Activated naive CD8-positive, alpha-beta T cell treated with anti-CD3 and anti-CD28 coated beads, Interleukin-2, amount 10 ng/mL, durations not matched to agents 7 days and 5 days (primary cell): ENCODE measurements at places on chromosomes 7 and 10. TPM values are rescaled to one million over a fixed set of nuclear protein-coding genes. Genes with fewer than 3 reads are reported as not detected.
A peak's percentile ranks its signal among the peaks of the same experiment; 100 is the strongest.

DNA sequence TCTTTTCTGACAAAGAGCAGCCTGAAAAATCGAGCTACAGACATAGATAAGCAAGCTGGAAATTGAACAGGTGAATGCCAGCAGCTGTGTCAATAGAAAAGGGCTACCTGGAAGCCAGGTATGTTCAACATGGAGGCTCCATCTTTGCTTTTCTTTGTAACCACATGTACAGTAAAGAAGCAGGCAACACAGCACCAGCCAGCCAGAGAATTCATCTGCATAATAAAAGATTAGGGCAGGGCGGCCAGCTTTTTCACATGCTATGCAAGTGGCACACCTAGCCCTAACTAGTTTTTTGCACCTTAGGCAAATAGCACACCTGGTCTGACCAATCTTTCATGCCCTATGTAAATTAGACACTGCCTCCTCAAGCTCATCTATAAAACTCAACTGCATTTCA, 25.7 kb downstream of the COG5 start:
- no peak for DNase-seq
- peaks cover 62% of the 10 kb centered on the region for H3K36me3 ChIP-seq
- no peaks in the 10 kb centered on the region for H3K27me3 ChIP-seq
- peaks cover 16% of the 10 kb centered on the region for H3K4me1 ChIP-seq

GRCh38 chr7:74292757-74293576, 3.8 kb downstream of the CLIP2 start:
- H3K4me3 ChIP-seq: no peak overlapping the region
- H3K36me3 ChIP-seq: no peaks in the 10 kb centered on the region
- peaks cover 37% of the 10 kb centered on the region for H3K27me3 ChIP-seq
- H3K27ac ChIP-seq: no peak overlapping the region

GRCh38 chr7:38318803-38319416, 45.5 kb upstream of the TARP start:
- H3K4me1 ChIP-seq: peaks cover 31% of the 10 kb centered on the region
- no peaks in the 10 kb centered on the region for H3K36me3 ChIP-seq
- peak overlapping the region; percentile 89 for H3K27ac ChIP-seq
- DNase-seq: no peak
- no peaks in the 10 kb centered on the region for H3K27me3 ChIP-seq

DNA sequence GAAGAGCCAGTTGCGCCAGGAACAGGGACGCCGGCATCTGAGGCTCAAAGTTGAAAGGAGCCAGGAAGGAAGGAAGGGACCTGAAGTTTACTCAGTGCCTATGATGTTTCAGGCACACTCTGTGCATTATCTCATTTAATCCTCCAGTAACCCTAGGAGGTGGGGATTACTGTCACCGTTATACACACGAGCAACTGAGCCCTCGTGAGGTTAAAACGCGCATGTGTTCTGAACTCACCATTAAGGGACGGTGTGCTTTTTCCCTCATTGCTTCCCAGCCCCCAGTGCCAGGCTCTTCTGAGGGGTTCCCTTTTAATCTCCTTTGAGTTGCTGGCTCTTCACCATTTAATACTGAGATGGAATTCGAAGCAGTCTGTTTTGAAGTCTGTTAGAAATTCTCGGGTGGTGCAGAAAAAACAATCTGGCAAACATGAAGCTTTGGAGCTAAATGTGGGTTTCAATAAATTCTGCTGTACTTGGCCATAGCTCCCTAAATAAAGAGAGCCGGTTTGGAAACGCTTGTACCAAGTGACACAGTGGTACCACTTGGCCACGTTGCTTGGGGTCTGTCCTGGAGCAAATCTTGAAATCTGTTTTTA, 102.2 kb downstream of the TAX1BP1 start:
- H3K27ac ChIP-seq: no peak overlapping the region
- H3K27me3 ChIP-seq: no peaks in the 10 kb centered on the region
- H3K36me3 ChIP-seq: no peaks in the 10 kb centered on the region

DNA sequence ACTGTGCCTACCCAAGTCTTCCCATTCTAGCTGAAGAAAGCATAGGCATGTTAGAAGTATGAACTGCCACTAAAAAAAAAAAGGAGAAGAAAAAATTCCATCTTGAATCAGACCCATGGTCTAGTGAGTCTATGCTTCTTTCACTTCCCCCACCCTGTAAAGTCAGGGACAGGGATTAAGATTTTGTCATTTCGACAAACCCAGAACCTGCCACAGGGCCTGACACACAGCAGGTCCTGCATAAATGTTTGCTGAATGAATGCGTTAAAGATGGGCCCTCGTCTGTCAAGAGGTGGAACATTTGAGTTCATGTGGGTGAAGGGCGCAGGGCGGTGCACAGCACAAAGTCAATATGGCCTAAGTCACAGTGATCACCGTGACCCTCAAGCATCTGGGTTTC, 4.9 kb downstream of the HIPK2 start:
- H3K36me3 ChIP-seq: peaks cover 8% of the 10 kb centered on the region
- no peak overlapping the region for H3K27ac ChIP-seq
- H3K4me1 ChIP-seq: peaks cover 52% of the 10 kb centered on the region
- H3K27me3 ChIP-seq: no peaks in the 10 kb centered on the region
- no peak for DNase-seq

DNA sequence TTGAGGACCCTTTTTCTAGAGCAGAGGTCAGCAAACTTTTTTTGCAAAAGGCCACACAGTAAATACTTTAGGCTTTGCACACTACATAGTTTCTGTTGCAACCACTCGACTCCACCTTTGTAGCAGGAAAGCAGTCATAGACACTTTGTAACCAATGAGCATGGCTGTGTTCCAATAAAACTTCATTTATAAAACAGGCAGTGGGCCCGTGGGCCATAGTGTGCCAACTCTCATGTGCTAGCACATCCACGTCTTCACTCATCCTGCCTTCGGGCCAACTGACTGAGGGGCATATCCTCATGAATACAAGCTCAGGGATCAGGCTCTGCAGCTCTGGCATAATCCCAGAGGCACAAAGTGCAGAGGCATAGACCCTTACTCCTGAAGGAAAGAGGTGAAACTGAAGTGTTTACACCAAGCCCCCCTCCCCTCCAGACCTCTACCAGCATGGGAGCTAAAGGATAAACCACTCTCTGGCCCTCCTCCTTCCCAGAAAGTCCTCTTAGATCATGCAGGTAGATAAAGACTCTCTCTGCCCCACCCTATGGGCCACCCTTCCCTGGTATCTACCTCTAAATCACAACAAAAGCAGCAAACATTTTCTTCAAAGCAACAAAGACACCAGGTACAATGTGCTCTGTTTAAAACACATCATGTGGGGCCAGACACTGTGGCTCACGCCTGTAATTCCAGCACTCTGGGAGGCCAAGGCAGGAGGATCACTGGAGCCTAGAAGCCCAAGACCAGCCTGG, 71.0 kb downstream of the DLG5 start:
- no peak overlapping the region for H3K4me3 ChIP-seq
- H3K4me1 ChIP-seq: no peaks in the 10 kb centered on the region
- H3K27ac ChIP-seq: no peak overlapping the region
- no peaks in the 10 kb centered on the region for H3K36me3 ChIP-seq
- no peaks in the 10 kb centered on the region for H3K27me3 ChIP-seq

DNA sequence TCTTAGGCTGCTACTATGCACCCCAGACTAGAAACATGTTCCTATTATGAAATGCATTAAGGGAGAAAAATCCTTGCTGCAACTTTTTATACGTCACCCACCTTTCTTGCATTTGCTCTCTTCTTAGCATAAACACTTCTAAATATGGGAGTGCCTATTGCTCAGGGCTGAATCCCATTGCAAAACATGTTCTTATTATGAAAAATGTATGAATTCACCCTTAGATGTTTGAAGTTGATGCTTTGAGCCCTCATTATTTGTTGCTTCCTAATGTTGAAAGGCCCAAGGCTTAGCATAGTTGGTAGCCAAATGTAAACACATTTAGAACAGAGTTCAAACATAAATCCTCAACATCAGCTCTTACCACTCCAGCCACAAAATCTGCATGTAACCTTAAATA, 52.8 kb downstream of the BMPER start:
- no peaks in the 10 kb centered on the region for H3K4me1 ChIP-seq
- no peak overlapping the region for H3K4me3 ChIP-seq
- no peak overlapping the region for H3K27ac ChIP-seq
- H3K36me3 ChIP-seq: no peaks in the 10 kb centered on the region

DNA sequence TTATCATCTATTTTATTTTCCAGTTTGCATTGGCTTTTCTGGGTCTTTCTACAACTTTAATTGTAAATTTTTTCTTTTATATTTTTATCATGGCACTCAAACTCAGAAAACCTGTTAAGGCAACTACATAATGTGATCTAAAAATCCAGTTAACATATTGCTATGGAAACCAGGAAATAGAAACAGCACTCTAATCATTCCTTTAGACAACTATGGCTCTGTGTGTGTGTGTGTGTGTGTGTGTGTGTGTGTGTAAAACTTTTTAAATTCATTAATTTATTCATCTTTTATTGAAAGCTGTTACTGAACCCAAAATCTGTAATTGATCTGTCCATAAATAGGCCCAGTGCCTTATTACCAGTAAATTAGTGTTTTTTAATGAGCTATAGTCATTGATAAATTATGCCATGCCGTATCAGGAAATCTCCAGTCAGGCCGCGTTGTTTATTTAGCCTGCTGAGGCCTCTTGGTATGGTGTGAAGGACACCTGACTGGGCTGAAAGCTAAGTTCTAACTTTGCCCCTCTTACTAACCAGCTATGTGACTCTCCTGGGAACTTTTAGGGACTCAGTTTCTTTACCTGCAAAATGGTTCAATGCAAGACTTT, 1.5 kb upstream of the MET start:
- H3K27ac ChIP-seq: no peak overlapping the region
- H3K4me3 ChIP-seq: no peak overlapping the region
- H3K4me1 ChIP-seq: peaks cover 3% of the 10 kb centered on the region
- H3K36me3 ChIP-seq: no peaks in the 10 kb centered on the region
- no peak for DNase-seq

GRCh38 chr7:132368246-132368900, 207.9 kb downstream of the PLXNA4 start:
- no peaks in the 10 kb centered on the region for H3K36me3 ChIP-seq
- H3K4me3 ChIP-seq: no peak overlapping the region
- no peak for DNase-seq
- H3K4me1 ChIP-seq: peaks cover 6% of the 10 kb centered on the region
- H3K27ac ChIP-seq: no peak overlapping the region
- peaks cover 13% of the 10 kb centered on the region for H3K27me3 ChIP-seq

- H3K27ac ChIP-seq: no peak overlapping the region
- H3K4me1 ChIP-seq: no peaks in the 10 kb centered on the region
- H3K4me3 ChIP-seq: no peak overlapping the region
- H3K27me3 ChIP-seq: no peaks in the 10 kb centered on the region
These were observed 140.7 kb downstream of the ADARB2 start for GRCh38 chr10:1596482-1597099.

GRCh38 chr10:14560791-14561765, 213.6 kb downstream of the FAM107B start:
- H3K27me3 ChIP-seq: no peaks in the 10 kb centered on the region
- peaks cover 82% of the 10 kb centered on the region for H3K4me1 ChIP-seq
- peak overlapping the region; percentile 90 for H3K27ac ChIP-seq
- H3K36me3 ChIP-seq: peaks cover 31% of the 10 kb centered on the region
- peak overlapping the region; percentile 81 for H3K4me3 ChIP-seq

- no peak for DNase-seq
- H3K4me1 ChIP-seq: no peaks in the 10 kb centered on the region
- H3K36me3 ChIP-seq: no peaks in the 10 kb centered on the region
- H3K4me3 ChIP-seq: no peak overlapping the region
These were observed 45.3 kb downstream of the PDLIM1 start for GRCh38 chr10:95245425-95246055.

DNA sequence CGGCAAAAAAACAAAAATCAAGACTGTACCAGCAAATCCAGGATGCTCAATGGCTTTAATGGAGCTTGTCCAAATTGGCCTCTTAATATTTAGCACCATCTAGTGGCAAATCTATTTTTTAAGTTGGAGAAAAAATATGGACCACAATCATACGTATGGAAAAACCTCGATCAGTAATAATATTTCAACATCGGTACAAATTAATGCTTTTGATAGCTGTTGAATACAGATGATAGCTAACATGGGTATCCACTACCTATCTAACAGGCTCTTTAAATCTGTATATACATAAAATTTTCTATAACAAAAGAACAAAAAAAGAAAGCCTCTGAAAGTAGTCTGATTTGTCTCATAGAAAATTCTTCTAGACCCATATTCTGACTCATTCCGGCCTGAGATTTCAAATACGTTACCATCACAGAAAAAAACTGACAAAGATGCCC, 29.2 kb downstream of the COA1 start:
- no peaks in the 10 kb centered on the region for H3K27me3 ChIP-seq
- no peak for DNase-seq
- no peak overlapping the region for H3K27ac ChIP-seq
- peaks cover 49% of the 10 kb centered on the region for H3K4me1 ChIP-seq

GRCh38 chr7:9719303-9719702, 1254.4 kb upstream of the PHF14 start:
- H3K4me3 ChIP-seq: no peak overlapping the region
- no peaks in the 10 kb centered on the region for H3K36me3 ChIP-seq
- DNase-seq: no peak
- H3K4me1 ChIP-seq: no peaks in the 10 kb centered on the region
- H3K27me3 ChIP-seq: no peaks in the 10 kb centered on the region
- H3K27ac ChIP-seq: no peak overlapping the region

DNA sequence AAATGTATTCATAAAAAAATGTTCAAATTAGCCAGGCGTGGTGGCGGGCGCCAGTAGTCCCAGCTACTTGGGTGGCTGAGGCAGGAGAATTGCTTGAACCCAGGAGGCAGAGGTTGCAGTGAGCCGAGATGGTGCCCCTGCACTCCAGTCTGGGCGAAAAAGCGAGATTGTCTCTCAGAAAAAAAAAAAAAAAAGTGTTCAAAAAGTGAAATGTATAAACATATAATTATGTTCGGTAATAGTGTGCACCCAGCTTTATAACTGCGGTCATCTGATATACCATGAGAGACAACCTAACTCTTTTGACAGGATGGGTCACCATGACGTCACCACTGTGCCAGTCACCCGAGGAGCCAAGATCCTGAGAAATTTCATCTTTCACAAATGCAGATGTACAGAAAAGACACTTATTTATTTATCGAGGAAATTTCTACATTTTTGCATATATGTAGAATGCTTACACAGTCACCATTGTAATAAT, 594 bp upstream of the RP9 start:
- no peak overlapping the region for H3K27ac ChIP-seq
- H3K36me3 ChIP-seq: no peaks in the 10 kb centered on the region
- peaks cover 16% of the 10 kb centered on the region for H3K27me3 ChIP-seq
- no peak for DNase-seq

- H3K36me3 ChIP-seq: peaks cover 58% of the 10 kb centered on the region
- H3K4me1 ChIP-seq: no peaks in the 10 kb centered on the region
These were observed 94.3 kb downstream of the SIRT1 start for GRCh38 chr10:67978749-67979148.

- H3K36me3 ChIP-seq: peaks cover 22% of the 10 kb centered on the region
- H3K4me1 ChIP-seq: peaks cover 1% of the 10 kb centered on the region
- H3K4me3 ChIP-seq: no peak overlapping the region
These were observed 34.9 kb downstream of the PCGF6 start for GRCh38 chr10:103316087-103316486.

CARD11 gene
- 140 TPM for total RNA-seq

DNAJC12 gene
- total RNA-seq: 3.6 TPM

HOXA9 gene
- not detected for total RNA-seq

CAMK1D gene
- total RNA-seq: 9.0 TPM

TPST1 gene
- 2.9 TPM for total RNA-seq

HSPB1 gene
- 43.3 TPM for total RNA-seq

RADIL gene
- 0.17 TPM for total RNA-seq

ZNF117 gene
- 7.7 TPM for total RNA-seq

RRP12 gene
- total RNA-seq: 23.8 TPM

TMEM196 gene
- total RNA-seq: not detected
